ENCODE measurements at places on chromosomes 12 and 14. TPM values are rescaled to one million over a fixed set of nuclear protein-coding genes. Genes with fewer than 3 reads are reported as not detected.

DNA sequence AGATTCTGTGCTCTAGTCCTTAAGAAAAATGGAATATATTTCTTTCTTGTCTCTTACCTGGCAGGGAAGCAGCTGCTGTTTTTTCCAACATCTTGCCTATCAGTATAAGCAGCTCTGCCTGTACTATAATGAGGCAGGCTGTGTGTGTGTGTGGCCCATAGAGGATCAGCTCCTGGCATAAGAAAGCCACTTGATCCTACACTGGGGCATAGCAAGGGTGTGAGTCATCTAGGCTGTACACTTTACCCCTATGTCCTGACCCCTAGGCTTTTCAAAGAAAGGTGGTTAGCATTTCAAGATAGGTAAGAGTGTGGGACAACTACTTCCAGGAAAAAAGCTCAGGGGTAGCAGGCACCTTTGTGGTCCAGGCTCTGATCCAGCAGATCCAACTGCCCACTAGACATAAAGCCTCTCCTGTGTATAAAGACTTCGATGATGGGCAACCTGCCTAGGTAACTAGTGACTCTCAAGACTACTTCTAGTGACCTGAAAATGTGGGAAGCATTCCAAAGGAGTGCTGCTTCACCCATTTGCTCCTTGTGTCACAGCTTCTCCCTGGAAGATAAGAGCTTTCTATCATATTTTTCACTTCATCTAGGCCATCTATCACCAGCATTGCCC lies 4.9 kb upstream of the SENP1 start:
- no peak for DNase-seq
- peaks cover 12% of the 10 kb centered on the region for H3K27me3 ChIP-seq
- no peak overlapping the region for H3K4me3 ChIP-seq
- H3K36me3 ChIP-seq = no peaks in the 10 kb centered on the region

DNA sequence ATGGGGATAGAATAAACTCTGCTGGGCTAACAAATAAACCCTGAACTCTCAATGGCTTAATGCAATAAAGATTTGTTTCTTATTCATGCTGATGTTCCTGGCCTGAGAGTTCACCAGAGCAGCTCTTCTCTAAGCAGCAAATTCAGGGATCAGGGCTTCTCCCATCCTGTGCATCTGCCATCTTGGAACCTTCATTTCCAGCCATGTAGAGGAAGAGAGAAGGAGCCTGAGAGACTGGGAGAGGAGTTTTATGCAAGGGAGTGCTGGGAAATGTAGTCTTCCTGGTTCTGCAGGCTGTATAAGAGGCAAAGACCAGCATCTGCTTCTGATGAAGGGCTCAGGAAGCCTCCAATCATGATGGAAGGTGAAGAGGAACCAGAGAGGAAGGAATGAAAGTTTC lies 20.6 kb upstream of the APOLD1 start:
- no peak overlapping the region for H3K4me3 ChIP-seq
- no peak for DNase-seq
- H3K27ac ChIP-seq = no peak overlapping the region

The CMKLR1 gene
- 0.12 TPM for total RNA-seq

The CCDC60 gene
- not detected for total RNA-seq

DNA sequence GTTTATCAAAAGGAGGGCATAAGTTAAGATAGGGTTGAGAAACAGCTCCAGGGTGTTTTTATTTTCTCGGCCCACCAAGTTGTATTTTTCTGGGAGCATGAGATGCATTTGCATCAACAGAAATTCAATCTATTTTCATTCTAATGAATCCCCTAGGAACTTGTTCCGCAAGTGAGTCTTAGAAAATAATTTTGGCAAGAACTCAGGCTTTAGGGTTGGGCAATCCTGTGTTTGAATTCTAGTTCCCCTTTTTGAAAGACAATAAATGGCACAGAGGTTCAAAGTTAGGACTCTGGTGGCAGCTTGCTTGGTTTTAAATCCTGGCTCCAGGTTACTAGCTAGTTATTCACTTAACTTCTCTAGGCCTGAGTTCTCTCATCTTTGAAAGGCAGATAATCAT lies 23.7 kb downstream of the SLC5A8 start:
- no peaks in the 10 kb centered on the region for H3K27me3 ChIP-seq
- H3K4me1 ChIP-seq = no peaks in the 10 kb centered on the region
- no peak for DNase-seq

The PLEKHH1 gene
- 6.0 TPM for total RNA-seq

GRCh38 chr12:25249931-25250738 lies 594 bp downstream of the KRAS start:
- H3K36me3 ChIP-seq = no peaks in the 10 kb centered on the region
- peak overlapping the region; percentile 82 for H3K4me3 ChIP-seq
- DNase-seq = peak; percentile 26
- peaks cover 6% of the 10 kb centered on the region for H3K4me1 ChIP-seq

DNA sequence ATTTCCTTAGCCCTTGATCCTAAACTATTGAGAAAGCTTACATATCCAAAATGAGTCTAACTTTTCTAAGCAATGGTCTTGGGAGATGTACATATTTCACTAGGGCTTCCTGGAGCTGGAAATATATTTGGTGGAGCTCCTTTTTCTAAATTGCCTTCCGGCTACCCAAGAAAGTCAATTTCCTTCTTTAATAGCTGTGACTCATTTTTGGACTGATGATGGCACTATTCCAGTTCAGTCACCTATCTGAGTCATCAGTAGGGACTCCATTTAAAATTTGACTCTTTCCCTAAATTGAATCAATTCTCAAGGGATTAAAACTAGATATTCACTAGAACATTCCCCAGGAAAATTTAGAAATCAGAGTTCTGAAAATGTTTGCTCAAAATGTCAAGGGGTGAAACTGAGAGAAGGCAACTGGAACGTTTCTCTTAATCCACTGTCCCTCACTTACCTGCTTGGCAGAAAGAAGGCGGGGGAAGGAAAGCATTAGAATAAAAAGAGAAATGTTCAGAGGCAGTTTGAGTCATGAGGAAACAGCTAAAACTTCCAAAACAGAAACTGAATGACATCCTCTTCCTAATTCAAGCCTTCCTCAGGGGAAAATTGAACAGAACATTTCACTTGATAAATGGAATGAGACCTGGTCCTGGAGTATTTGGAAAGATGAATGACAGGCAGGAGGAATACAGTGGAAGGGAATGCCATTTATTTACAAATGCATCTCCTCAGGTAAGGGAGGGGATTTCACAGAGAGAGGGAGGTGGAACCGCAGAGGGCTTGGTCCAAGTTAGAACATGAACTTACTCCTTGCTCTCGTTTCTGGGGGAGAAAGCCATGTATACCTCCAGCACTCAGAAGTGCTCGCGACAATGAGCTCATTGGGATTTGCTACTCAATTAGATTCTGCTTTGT lies 91.2 kb downstream of the RGS6 start:
- no peaks in the 10 kb centered on the region for H3K36me3 ChIP-seq
- H3K27ac ChIP-seq = no peak overlapping the region
- H3K4me1 ChIP-seq = peaks cover 14% of the 10 kb centered on the region
- H3K4me3 ChIP-seq = peak overlapping the region; percentile 24
- peaks cover 5% of the 10 kb centered on the region for H3K27me3 ChIP-seq

The CORO1C gene
- 141 TPM for total RNA-seq

The EPYC gene
- not detected for total RNA-seq

The SPIC gene
- total RNA-seq = not detected

The C12orf54 gene
- 1.9 TPM for total RNA-seq

The ITGB7 gene
- total RNA-seq = 1.0 TPM

DNA sequence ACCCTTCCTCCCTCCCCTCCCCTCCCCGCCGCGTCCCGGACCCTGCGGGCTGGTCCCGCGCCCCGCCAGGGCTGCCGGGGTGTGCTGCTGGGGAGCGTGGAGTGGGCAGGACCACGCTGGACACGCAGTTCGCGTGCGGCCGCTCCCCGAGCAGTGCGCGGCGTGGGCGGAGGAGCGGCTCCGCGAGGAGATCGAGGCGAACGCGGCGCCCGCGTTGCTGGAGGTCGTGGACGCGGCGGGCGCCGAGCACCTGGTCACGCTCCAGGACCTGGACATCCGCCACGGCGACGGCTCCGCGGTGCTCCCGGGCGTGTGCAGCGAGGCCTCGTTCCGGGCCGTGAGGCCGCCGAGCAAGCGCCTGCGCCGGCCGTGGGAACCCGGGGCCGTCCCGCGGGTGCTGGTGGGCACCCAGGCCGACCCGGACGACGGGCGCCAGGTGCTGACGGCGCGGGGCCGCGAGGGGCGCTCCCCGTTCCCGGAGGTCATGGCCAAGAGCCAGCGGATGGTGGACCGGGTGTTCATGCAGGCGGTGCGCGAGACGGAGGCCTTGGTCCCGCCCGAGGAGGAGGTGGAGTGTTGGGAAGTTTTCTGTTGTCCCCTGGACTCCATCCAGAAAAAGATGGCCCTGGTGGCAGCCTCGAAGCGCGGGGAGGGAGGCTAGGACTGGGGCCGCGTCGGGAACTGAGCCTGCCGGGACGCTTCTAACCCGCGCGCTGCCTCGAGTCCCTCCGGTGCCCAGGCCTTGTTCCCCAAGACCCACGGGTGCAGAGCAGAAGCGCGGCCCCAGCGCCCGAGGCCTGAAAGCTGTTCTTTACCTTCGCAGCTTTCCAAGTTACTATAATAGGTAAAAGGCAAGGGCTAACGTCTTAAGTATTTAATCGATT lies 54.7 kb upstream of the EIF5 start:
- no peak overlapping the region for H3K4me3 ChIP-seq
- H3K36me3 ChIP-seq = no peaks in the 10 kb centered on the region
- no peaks in the 10 kb centered on the region for H3K27me3 ChIP-seq

DNA sequence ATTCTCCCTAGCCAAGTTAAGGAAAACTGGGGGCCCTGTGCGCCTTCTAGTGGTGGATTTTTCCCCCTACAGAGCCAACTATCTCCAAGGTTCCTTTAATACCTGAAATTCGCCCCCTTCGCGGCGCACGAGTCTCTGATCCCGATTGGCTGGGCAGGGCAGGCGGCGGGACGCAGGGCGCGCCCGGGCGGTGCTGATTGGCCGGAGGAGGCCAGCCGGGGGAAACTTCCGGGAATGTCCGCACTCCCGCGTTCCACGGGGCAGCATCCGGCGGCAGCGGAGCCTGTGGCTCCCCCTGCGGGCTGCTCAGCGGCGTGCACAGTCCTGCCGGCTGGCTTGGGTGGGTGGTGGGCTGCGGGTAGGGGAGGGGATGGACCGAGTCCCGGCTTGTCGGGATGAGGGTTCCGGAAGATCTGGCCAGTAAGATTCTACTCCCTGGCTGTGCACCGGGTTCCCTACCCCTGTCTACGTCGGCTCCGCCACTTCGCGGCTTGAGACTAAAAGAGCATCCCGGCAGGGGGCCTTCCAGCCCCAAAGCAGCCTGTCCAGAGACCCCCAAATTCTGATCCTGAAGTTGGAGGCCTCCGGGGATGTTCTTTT lies at the start of gene NABP2:
TSS of gene NABP2 (plus strand) at position 241 of the 600 bp plus-strand sequence. CDS start 515 bp downstream, outside the sequence.
- peaks cover 16% of the 10 kb centered on the region for H3K36me3 ChIP-seq
- peaks cover 24% of the 10 kb centered on the region for H3K4me1 ChIP-seq
- DNase-seq = peak; percentile 98
- H3K27me3 ChIP-seq = no peaks in the 10 kb centered on the region
- H3K4me3 ChIP-seq = peak within 1 kb of the TSS; percentile 82
- peak within 1 kb of the TSS; percentile 88 for H3K27ac ChIP-seq

DNA sequence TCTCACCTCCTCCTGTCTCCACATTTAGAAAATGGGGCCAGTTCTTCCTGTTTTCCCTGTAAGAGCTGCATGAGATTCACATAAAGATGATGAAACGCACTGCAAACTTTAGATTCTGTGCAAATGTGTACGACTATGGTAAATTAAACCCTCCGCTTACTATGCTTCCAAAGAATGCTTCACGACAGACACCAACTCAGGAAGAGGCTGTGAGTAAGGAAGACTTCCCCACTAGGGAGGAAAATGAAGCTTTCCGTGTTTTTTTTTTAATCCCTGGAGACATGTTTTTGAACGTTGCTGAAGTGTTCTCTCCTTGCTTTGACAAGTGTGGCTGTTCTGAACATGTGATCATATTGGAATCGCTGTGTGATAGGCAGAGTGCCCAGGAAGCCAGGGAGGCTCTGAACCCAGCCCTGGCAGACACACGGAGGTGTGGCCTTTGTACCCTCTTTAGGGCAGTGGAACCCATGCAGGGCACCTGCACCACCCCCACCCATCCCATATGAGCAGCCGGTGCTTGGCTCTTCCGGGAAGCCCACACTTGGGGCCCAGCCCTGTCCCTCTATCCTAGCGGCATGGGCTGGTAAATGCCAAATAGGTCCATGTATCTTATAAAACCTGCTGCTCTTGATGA lies 7.5 kb upstream of the SYNE3 start:
- H3K4me1 ChIP-seq = peaks cover 52% of the 10 kb centered on the region
- H3K4me3 ChIP-seq = no peak overlapping the region
- DNase-seq = no peak
- no peaks in the 10 kb centered on the region for H3K27me3 ChIP-seq
- H3K36me3 ChIP-seq = peaks cover 9% of the 10 kb centered on the region

The KRT85 gene
- total RNA-seq = not detected

- H3K27ac ChIP-seq = no peak overlapping the region
- H3K4me1 ChIP-seq = peaks cover 6% of the 10 kb centered on the region
- DNase-seq = peak; percentile 73
- H3K4me3 ChIP-seq = no peak overlapping the region
These were observed 32.8 kb upstream of the CMKLR1 start for GRCh38 chr12:108371801-108372344.

GRCh38 chr14:31219169-31219568 lies 11.6 kb upstream of the HECTD1 start:
- H3K27me3 ChIP-seq = no peaks in the 10 kb centered on the region
- no peak for DNase-seq
- H3K4me1 ChIP-seq = no peaks in the 10 kb centered on the region

- peaks cover 20% of the 10 kb centered on the region for H3K27me3 ChIP-seq
- no peaks in the 10 kb centered on the region for H3K4me1 ChIP-seq
- no peak for DNase-seq
These were observed 14.4 kb downstream of the ASCL4 start for GRCh38 chr12:107788690-107789458.

GRCh38 chr14:55383541-55384140 lies 28.0 kb downstream of the ATG14 start:
- no peak overlapping the region for H3K27ac ChIP-seq
- H3K27me3 ChIP-seq = no peaks in the 10 kb centered on the region
- peaks cover 6% of the 10 kb centered on the region for H3K4me1 ChIP-seq
- DNase-seq = no peak
- peaks cover 61% of the 10 kb centered on the region for H3K36me3 ChIP-seq

DNA sequence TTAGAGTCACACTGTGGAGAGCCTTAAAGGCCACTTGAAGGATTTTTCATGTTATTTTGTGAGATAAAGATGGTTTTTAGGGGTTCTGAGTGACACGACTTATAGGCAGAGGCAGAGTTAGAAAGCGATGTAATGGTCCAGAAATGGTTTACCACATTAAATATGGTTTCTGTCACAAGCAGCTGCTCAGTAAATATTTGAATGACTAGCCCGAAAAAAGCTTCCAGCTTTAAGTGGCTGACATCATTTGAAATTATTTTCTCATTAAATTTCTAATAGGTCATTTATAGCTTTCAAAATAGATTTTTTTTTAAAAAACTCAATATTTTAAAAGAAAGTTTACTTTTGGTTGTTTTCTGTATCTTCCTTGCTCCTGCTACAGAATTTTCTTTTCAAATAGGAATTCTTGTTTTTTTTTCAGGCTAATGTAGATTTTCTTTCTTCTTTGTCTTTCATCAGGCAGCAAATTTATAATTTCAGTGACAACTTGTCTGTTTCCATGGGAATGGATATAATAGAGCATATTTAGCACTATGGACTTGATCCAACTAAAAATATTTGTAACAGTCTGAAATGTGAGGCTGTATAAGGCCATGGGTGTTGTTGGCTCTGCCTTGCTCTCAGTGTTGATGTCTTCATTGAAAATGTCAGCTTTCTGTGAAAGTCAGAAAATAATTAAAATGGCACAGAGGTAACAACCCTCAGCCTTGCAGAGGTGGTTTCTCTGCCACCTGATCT lies 700.0 kb downstream of the TMTC2 start:
- no peaks in the 10 kb centered on the region for H3K4me1 ChIP-seq
- no peak overlapping the region for H3K4me3 ChIP-seq
- no peaks in the 10 kb centered on the region for H3K36me3 ChIP-seq

All from MCF 10A (cell line).